ENCODE measurements at places on chromosomes 12 and 14.

- no peak for DNase-seq
Observed at GRCh38 chr14:77257700-77258099, 13.3 kb downstream of the NGB start.

GRCh38 chr12:82015623-82016347 is 256.6 kb upstream of the PPFIA2 start:
- no peak for DNase-seq

- no peak for DNase-seq
Observed at GRCh38 chr12:120247621-120248030, 17.9 kb downstream of the PXN start.

DNA sequence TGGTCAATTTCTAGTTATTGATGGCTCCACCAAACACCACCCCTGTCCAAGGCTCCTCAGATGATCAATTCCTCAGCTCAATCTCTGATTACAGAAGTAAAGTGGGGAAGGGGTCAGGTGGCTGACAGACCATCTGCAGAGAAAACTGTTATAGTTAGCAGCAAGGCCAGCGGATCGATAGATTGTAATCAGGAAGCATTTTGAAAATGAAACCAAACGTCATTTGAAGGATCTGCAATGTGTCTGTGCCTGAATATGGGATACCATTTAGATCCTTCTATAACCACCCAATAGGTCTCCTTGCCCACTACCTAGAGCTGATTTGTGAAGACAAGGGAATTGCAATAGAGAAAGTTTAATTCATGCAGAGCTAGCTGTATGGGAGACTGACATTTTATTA is 11.6 kb downstream of the HCAR2 start:
- no peak for DNase-seq

GRCh38 chr12:52598966-52599365 is 2.3 kb downstream of the KRT72 start:
- no peak for DNase-seq

DNA sequence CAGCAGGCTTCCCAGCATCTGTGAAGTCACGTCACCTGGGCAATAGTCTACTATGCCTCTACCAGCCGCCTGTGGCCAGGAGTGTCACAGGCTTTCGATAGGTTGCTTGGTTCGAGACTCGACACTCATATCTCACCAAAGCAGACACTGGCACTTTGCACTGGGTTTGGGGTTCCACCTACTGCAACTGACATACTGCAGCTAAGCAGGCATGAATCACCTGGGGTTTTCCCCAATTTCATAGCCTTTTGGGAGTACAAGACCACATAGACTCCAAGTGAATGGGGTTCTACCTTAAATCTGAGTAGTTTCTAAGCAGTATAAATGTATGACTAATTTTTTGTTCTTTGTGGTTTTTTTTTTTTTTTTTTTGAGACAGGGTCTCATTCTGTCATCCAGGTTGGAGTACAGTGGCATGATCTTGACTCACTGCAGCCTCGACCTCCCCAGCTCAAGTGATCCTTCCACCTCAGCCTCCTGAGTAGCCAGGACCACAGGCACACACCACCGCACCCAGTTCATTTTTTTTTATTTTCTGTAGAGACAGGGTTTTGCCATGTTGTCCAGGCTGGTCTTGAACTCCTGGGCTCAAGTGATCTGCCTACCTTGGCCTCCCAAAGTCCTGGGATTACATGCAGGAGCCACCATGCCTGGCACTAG is 32.1 kb downstream of the DMAC2L start:
- no peak for DNase-seq

- DNase-seq = no peak
Observed at GRCh38 chr12:117059156-117059555, 40.1 kb downstream of the TESC start.

DNA sequence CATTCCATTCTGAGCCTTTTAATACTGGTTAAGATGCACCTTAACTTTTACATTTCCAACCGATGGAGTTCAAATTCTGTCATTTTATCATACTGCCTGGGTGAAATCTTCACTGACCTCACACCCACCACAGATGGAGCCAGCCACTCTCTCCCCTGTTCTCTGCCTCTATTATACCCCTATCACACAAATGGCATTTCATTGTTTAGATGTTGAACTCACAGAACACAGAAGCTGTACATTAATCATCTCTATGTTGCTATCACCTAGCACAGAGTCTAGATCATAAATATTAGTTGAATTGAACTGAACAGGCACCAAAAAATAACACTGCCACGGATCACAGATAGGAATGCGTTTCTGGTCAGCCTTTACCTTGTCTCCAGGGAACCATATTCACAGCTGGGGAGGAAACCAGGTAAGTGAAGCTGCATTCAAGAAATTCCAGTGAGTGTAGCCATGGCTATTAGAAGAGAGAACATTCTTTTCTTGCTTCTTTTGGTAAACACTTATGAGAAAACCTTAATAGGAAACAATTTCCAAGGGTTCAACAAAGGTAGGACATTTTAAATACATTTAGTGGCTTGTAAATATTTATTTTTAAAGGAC is 194.9 kb upstream of the RMST start:
- DNase-seq = no peak

GRCh38 chr14:100533656-100534485 is 53.3 kb downstream of the BEGAIN start:
- DNase-seq = no peak

GRCh38 chr14:68569970-68570409 is 222.9 kb downstream of the ZFP36L1 start:
- DNase-seq = no peak

DNA sequence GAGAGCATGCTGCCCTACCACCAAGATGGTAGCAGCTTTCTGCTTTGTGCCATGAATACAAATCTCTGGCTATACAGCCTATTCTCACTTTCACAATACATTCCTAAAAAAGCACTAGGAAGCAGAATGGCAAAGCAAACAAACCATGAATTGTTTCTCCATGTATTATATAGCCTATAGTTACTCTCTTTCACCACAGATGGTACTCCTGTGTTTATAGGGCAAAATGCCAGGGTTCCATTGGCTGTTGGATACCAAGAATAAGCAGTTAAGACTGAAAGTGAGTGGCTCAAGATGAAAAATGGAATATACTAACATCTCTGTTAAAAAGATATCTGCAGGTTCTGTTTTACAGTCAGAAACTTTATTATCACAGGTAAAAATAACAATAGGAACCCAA is 11.1 kb downstream of the ARF3 start:
- DNase-seq = peak; percentile 64

DNA sequence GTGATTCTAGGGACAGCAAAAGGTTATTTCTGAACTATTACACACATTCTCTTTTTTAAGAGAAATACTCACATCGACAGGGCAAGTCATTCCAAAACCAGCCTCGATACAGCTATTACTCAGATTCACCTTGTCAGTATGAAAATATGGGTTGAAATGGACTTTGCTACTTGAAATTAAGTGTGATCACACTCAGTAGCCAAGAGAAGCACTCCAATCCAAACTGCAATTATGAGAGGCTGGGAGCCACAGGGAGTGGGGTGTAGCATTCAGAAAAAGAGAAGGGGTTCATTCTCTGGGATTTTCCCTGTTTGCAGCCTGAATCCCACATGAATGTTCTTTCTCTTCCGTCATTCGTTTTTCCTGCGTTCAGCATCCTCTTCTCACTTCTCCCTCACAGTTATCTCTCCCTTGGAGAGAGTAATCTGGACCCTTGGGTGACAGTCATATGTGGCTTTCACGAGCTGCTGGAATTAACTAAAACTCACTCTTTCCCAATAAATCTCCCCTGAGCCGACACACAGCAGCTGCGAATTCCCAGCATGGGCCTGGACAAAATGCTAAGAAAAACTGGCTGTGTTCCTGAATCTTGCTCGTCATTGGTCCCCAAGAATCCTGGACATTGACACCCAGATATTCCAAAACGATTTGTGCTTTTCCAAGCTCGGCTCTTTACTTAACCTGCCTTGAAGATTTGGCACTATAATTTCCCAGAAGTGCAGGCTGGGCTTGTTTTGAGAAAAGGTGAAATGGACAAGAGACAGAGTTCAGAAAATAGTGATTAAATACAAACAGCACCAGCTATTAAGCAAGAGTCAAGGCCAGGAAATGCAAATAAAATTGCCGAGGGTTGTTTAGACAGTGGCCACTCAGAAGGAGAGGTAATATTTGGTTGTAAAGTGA is 199.5 kb upstream of the PLEKHG7 start:
- DNase-seq = peak; percentile 38

DNA sequence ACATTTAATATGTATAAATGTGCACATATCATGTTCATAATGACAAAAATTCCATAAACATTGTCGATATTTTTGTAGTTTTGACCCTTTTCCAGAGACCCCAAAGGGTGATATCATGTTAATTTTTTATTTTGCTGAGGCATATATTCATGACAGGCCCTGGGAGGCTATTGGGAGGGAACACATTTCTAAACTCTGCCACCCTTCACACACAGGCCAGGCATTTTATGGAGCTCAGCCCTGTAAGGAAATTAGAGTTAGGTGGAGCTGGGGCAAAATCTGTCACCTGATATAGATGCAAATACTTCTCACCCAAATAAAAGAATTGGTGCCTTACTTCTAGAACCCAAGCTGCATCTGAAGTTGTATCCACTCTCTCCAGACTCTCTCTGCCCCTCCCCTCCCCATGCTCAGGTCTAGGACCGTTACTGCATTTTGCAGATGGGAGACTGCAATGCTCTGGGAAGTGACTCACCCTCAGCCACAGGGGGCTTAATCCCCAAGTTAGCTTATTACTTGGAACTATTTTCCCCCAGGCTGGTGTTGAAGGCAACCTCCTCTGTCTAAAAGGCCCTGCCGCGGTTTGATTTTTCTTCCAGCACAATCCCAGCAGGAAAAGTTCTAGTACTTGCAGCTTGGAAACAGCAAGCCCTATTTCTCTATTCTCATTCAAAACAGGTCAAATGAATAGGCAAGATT is 238.9 kb downstream of the EMP1 start:
- no peak for DNase-seq

GRCh38 chr12:65184176-65184857 is 14.9 kb downstream of the LEMD3 start:
- no peak for DNase-seq

GRCh38 chr14:67137744-67138371 is 51.4 kb upstream of the GARIN2 start:
- DNase-seq = no peak

Measured in cerebellum (tissue), 4 donors.